ENCODE measurements at places on chromosomes 3 and 15.
A peak's percentile ranks its signal among the peaks of the same experiment; 100 is the strongest.

DNA sequence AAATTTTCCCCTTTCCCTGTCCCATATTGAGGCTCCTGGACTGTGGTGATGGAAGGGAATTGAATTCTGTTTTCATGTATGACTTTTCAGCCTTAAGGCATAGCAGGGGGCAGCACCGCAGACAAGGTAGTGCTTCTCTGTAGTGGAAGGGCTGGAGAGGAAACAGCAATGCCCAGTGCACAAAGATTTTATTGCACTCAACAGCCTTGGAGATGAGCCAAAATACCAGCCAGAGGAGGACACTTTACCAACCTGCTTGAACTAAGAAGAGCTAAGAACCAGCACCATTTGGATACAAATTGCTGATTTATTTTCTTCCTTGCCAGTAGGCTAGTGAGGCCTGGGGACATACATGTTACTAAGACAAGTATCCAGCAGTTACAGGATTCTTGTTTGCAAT is 98.7 kb downstream of the KCNMB2 start:
- no peak for DNase-seq

DNA sequence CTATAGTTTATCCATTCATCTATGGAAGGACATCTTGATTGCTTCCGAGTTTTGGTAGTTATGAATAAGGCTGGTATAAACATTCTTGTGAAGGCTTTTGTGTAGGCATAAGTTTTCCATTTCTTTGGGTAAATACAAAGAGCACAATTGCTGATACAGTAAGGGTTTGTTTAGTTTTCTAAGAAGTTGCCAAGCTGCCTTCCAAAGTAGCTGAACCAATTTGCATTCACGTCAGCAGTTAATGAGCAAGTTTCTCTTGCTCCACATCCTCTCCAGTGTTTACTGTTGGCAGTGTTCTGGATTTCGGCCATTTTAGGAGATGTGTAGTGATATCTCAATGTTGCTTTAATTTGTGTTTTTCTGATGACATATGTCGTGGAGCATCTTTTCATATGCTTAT is 34.2 kb downstream of the GABRA5 start:
- no peak for DNase-seq

DNA sequence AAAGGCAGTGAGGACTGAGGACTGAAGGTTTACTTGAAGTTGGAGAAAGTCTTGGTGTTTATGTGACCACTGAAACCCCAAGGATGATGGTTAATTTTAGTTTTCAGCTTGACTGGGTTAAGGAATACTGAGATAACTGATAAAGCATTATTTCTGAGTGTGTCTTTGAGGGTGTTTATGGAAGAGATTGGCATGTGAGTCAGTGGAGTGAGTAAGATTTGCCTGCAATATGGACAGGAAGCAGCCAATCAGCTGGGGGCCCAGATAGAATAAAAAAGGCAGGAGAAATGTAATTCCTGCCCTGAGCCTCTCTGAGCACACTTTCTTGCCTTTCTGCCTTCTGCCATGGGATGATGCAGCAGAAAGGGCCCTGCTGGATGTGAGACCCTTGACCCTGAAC is 92.4 kb downstream of the KBTBD8 start:
- DNase-seq = peak; percentile 45

GRCh38 chr3:114079761-114080160 is 23.2 kb downstream of the QTRT2 start:
- no peak for DNase-seq

GRCh38 chr3:106431721-106432120 is 562.9 kb upstream of the CBLB start:
- no peak for DNase-seq

GRCh38 chr3:12588039-12589009 is 31.4 kb downstream of the MKRN2 start:
- no peak for DNase-seq

DNA sequence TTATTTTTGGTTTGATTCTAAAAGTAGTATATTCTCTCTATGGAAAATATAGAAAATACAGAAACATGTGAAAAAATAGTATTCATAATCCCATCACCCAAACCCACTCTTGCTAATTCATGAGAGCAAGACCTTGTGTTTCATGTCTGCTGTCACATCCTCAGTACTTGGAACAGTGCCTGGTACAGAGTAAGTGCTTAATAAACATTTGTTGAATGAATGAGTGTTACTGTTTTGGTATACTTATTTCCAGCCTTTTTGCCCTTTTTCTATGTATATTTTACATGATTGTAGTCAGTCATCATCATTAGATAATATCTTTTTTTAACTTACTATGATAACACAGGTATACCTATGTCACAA is 59.3 kb downstream of the IL16 start:
- no peak for DNase-seq

Data from AG04449 (cell line).